ENCODE measurements at places on chromosomes 5 and 9.

GRCh38 chr9:131481441-131482342 is 21.0 kb upstream of the POMT1 start:
- DNase-seq: no peak

DNA sequence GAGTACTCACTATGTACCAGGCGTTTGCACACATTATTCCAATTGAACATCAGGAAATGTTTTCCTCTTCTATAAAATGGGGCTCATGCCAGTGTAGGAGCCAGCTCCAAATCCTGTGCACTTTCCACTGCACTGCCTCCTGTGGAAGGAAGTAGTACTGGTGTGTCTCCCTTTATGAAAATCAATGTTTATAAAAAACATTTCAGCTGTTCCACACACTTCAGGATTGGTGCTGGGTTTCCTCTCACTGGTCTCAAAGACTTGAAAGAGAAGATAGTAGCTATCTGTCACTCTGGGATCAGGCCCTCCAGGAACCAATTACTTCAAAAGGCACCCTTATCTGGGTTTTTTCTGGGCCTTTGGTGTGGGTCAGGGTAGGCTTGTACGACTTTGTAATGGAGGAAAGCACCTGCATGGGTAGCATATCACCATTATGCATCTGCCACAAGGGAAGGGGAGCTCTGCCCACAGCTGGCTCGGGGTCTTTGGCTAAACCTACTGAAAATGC is 32.5 kb downstream of the RAB14 start:
- DNase-seq: no peak

DNA sequence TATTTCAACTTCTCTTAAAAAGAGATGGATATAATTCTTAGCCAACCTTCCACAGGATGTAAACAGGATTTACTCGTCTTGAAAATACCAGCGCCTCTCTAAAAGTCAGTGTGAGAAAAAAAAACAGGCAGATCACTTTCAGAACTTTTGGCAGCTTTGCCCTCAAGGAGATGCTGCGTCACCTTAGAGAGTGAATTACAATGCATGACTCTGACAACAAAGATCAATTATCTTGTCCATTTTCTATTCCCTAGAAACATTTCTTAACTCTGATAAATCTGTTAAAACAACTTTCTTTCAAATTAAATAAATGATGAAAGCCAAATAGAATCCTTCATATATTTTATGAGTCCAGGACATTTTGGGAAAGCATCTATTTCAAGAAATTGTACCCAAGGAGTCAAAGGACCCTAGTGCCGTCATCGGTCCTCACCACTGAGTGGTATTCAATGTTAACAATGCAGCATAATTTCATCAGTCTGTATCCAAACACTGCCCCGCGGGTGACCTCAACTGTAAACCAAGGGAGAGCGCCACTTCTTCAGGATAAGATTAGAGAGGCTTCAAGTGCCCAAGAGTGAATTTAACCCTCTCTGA is 536.0 kb downstream of the PDE4D start:
- no peak for DNase-seq

- no peak for DNase-seq
Measured at GRCh38 chr5:40619421-40619820, 60.3 kb upstream of the PTGER4 start.

- peak; percentile 56 for DNase-seq
Measured at GRCh38 chr9:95516734-95517558, at the start of gene PTCH1. Gene PTCH1, minus strand, starts transcription at chr9:95516971.

DNA sequence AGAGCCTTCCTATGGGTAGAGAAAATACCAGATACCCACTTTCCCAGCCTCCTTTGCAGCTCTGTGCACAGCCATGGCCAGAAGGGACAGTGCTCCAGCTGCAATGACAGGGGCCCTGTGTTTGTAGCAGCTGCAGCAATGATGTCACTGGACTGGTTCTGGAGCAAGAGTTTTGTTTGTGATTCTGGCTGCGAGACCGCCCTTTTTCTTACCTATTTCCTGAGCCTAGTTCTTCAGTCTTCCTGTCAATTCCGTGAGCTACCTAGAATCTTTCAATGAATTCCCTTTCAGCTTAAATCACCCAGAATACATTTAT is 10.0 kb upstream of the BOD1 start:
- no peak for DNase-seq

DNA sequence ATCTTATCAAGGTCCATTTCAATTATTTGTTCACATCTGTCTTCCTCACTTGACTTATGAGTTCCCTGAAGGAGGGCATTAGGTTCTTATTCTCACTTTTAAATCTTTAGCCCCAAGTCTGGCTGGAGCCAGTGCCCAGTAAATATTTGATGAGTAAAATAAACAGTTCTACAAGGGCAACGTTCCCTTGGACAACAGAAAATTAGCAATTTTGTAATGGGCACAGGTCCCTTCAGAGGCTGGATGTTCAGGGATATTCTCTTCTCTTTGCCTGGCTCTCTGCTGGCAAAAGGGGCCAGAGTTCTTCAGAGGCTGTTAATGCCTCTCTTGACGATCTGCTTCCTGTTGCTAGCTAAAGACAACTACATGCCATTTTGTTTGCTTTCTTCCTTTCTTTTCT is 149.7 kb downstream of the SEMA6A start:
- no peak for DNase-seq

DNA sequence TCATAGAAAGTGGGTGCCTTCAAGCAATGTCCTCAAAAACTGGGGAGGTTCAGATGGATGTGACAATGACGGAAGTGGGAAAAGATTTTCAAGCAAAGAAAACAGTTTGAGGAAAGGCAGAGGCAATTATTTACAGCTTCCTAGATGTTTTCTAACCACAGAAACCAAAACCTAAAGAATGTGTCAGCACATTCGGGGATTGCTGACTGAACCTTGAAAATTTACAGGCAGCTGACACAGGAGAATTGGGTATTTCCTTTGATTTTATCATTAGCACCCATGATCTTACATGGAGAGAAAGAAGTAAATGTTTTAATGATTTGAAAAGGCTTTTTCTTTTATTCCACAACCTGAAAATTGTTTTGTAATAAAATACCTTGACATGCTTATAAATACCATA is 369.0 kb downstream of the ACTL7B start:
- no peak for DNase-seq

GRCh38 chr5:173762045-173762444 is 126.1 kb upstream of the CPEB4 start:
- no peak for DNase-seq

- DNase-seq: no peak
Measured at GRCh38 chr9:37377688-37378612, 44.5 kb upstream of the GRHPR start.

GRCh38 chr5:80369521-80369920 is 38.3 kb upstream of the ZFYVE16 start:
- no peak for DNase-seq

GRCh38 chr9:4566806-4567205 is 76.5 kb downstream of the SLC1A1 start:
- DNase-seq: no peak

- DNase-seq: no peak
Measured at GRCh38 chr5:14662721-14663260, 1.7 kb upstream of the OTULIN start.

DNA sequence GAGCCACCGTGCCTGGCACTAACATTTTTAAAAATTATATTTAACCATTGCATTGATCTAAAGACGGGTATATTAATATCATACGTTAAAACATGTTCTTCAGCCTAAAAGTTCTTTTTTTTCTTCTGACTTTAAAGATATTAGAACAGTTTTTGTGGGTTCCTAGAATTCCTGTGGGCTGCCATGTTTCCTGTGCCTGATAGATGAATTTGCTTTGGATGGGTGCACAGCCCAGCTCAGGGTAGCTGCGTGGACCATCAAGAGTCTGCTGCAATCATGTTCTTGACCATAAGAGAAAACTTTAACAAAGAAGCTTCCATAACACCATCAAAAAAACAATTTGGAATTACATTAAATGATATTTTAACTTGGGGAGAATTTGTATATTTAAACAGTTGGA is 2.4 kb upstream of the LAMC3 start:
- DNase-seq: no peak

- DNase-seq: no peak
Measured at GRCh38 chr9:86470326-86470725, 116.1 kb upstream of the TUT7 start.

GRCh38 chr9:95379630-95380029 is 62.1 kb upstream of the FANCC start:
- no peak for DNase-seq

DNA sequence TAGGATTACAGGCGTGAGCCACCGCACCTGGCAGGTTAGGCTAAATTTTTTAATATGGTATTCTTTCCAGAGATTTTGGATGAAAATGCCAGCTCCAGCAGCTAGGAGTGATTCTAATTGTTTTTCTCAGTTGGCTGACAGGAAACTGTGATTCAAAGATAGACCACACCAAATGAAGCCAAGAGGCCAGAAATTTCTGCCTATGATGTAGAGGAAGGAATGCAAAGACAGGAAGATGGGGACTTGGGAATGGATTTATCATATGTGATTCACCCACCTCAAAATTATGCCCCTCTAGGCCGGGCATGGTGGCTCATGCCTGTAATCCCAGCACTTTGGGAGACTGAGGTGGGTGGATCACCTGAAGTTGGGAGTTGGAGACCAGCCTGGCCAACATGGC is 53.3 kb downstream of the UGCG start:
- DNase-seq: no peak

GRCh38 chr9:109918339-109919163 is 138.6 kb downstream of the PALM2AKAP2 start:
- DNase-seq: peak; percentile 59

DNA sequence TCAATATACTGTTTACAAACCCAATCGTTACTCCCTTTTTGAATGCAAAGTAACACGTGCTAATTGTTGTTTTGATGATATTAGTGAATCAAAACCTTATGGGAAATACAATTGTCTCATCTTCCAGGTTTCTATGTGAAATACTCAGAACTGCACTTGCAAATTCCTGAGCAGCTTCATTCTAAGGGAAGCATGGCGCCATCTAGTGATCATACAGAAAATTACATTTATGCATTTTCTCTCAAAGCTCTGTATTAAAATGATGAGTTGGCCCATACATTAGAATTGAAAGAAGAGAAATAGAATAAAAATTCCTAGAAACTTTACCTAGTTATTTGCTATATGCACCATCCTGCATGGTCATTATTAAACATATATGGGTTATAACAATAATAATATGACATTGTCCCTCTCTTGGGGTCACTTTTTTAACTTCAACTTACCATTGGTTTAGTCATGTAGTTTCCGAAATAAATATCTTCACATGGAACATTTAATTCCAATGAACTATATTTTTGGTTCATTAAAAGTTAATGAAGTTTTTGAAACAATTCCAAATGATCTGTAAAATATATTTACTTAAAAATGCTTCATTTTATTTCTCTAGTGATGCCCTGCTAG is 220.0 kb downstream of the PDE4D start:
- DNase-seq: no peak

GRCh38 chr5:96294884-96295202 is 138.2 kb downstream of the PCSK1 start:
- no peak for DNase-seq

GRCh38 chr5:35440409-35440808 is 177.3 kb upstream of the SPEF2 start:
- DNase-seq: no peak

DNA sequence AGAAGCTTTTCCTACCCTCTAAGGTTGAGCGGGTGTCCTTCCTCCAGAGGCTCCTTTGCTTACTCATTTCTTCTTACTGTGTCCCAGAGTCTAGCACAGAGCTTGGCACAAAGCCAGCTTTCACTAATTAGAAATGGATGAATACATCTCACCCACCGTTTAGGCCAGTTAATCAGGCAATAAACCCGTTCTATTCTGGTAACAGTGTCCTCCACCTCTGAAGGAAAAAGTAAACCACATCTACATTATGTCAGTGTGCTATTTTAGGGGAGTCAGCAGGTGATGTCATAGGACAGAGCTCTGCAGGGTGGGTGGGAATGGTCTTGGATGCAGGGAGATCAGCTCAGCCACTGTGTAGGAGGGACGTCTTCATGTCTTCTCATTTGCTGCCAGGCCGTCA is 109.2 kb downstream of the OSTF1 start:
- no peak for DNase-seq

GRCh38 chr5:169088028-169088725 is 212.8 kb downstream of the SLIT3 start:
- DNase-seq: no peak

GRCh38 chr5:68086857-68087256 is 128.7 kb upstream of the PIK3R1 start:
- DNase-seq: no peak

DNA sequence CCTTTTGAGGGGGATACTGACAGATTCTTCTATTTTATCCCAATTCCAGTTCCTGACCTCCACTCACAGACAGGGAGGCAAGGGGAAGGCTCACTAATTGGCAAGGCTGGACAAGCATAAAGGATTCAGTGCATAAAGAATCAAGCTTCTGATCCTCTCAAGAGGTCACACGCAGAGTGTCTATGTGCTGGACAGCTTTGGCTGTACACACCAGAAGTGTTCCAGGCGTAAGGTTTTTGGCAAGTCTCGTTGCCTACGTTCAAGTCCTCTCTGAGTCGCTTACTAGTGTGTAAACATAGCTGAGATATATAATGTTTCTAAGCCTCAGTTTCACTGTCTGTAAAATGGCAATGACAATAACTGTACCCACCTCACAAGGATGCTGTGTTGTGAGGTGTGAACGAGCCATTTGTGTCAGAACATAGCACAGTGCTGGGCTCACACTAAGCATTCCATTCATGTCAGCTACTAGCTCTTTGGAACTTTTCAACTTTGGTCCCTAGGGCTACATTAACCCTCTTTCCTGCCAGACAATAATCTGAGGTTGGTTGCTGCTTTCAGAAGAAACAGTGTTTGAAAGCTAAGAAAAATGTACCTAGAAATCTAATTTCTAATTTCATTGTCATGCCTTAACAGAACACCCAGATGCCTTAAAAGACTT is 52.1 kb downstream of the PALM2AKAP2 start:
- no peak for DNase-seq

DNA sequence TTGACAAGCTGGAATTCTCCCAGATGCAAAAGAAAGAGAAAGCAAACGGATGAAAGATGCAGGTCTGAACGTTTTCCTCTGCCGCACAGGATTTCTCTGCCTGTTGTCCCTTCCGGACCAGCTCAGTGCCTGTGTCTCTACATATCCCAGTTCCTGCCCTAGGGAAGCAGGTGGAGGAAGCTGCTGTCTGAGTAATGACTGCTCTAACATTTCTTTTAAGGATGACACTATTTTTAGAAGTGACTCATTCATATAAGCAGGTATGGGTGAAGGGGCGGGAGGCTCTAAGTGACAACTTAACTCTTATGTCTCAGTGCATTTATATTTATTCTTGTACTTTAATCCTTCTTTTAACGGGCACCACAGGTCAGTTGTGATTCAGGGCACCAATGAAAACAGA is 128.8 kb downstream of the SLC24A2 start:
- DNase-seq: no peak

- DNase-seq: no peak
Measured at GRCh38 chr9:133770076-133770777, 32.1 kb upstream of the SARDH start.

- peak; percentile 24 for DNase-seq
Measured at GRCh38 chr5:132480893-132481595, 9.5 kb downstream of the IRF1 start.

GRCh38 chr5:98698359-98698758 is 75.1 kb upstream of the RGMB start:
- DNase-seq: no peak

- DNase-seq: no peak
Measured at GRCh38 chr9:3696368-3696767, 170.6 kb upstream of the RFX3 start.
